ENCODE measurements at places on chromosomes 3 and 15.
A peak's percentile ranks its signal among the peaks of the same experiment; 100 is the strongest.

- DNase-seq = no peak
Observed at GRCh38 chr3:134486577-134487041, 752 bp downstream of the CEP63 start.

- DNase-seq = no peak
Observed at GRCh38 chr15:45448066-45448915, 69.9 kb upstream of the GATM start.

DNA sequence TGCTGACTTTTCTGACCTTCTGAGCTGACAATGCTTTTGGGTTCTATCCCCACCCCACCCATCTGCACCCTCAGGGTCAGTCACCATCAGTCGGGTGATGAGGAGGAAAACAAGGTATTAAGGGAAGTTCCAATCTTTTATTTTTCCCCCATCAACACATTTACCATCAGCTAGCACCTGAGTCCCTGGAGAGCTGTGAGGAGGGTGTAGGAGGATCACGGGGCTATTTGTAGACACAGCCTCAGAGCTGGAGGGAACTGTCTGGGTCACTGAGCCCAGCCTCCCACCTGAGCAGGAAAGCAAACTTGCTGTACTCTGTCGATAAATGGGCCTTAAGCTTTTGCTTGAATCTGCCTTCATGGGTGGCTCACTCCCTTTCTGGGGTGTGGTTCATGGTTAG is 24.8 kb upstream of the ZFAND6 start:
- DNase-seq = peak; percentile 7

- DNase-seq = no peak
Observed at GRCh38 chr3:51819151-51819550, 40.1 kb upstream of the IQCF6 start.
